ENCODE measurements at places on chromosomes 7 and 10. TPM values are rescaled to one million over a fixed set of nuclear protein-coding genes. Genes with fewer than 3 reads are reported as not detected.

Gene TBX20
- total RNA-seq = 2.8 TPM

Gene SUN3
- total RNA-seq = 0.45 TPM

DNA sequence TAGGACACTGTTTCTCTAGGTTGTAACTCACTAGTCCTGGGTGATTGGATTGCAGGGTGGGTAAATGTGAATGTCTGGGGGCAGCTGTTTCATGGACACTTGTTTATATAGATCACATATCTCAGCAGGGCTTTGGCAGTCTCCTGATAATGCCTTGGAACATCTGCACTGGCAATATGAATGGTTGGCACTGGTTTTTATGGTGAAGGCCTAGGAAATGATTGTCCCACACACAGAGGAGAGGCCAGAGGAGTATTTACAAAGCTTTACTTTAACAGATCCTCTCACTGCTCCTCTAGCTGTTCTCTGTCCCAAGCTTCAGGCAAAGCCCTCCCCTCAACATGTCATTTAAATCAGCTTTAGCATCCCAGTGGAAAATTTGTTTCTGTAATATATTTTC, 171.3 kb upstream of the STEAP4 start:
- DNase-seq = no peak

Gene PDE1C
- 0.83 TPM for total RNA-seq

GRCh38 chr10:28620251-28620650, 57.1 kb upstream of the BAMBI start:
- DNase-seq = no peak

Gene LYZL1
- not detected for total RNA-seq

DNA sequence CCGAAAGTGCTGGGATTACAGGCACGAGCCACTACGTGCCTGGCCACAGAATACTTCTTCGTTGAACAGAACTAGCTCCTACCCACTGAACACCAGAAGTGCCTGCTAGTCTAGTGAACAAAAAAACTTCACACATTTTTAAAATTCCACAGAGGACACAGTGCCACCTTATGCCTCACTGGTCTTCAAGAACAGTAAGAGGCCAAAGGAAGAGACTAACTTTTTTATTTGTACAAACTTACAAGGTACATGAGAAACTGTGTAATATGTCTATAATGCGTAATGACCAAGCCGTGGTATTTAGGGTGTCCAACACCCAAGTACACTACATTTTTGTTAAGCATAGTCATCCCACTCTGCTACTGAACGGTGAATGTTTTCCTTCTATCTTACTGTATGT, 144.4 kb upstream of the PTER start:
- no peak for DNase-seq

DNA sequence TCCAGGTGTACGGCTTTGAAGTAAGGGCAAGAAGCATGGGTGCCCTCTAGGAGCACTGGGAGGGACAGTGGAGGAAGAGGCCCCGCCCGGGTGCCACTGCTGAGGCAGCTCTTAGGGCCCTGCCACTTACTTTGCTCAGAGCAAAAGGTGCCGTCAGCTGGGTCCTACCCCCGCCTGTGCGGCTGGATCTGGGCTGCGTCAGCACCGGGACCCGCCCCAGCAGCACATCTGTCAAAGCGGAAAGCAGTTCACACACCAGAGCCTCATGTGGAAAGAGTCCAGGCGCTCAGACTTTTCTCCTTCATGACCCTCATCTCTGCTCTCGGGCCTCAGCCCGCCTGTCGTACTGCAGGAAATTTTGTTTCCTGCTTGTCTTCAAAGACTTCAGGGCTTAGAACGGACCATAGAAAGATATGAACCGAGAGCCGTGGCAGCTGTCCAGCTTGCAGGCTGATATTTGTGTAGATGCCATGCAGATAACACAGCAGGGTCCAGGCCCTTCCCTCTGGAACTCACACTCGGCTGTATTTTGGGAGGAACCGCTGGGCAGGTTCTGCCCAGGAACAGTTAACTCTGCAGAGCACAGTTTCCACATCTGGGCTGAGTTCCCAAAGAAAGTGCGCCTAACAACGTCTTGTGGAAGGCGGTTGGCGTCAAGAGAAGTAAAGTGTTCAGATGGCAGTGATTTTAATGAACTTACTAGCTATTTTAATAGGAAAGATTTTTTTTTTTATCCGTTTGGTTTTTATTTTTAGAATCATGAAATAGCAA, 44.3 kb upstream of the PRKAR1B start:
- DNase-seq = no peak

DNA sequence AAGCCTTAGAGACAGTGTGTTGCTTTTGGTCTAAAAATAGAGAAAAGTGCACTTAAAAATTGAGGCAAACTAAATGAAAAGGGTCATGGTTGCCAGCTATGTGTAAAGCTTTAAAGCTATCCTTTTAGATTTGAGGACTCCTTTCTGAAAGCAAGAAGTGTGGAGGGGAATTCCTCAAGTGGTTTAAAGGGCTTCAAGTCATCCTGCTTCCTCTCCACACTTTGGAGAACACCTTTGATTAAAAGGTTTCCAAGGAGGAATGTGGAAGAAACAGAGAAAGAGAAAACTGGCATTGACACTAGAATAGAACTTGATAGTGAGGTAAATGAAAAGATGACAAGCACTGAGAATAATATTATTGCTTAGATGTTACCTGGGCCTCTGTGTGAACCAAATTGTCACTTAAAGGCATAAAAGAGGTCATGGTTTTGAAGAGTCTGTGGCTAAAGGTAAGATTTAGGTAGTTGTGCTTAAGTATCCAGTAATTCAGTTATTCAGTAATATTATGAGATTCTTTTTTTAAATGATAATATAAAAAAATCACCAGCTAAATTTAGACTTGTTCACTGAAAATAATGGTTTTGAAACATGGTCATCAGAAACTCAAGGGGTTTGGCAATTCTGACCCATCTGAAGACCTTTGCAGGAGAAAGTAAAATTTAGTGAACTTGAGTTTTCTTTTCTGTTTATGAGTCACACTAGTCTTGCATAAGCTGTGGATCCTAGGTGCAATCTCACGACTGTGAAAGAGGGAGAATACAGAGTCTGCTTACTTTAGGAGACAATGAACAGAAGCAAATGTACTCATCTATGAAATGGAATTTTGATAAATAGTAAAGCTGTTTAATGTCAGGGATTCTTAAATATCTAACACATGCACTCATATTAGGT, 466.0 kb downstream of the KIF20B start:
- no peak for DNase-seq

Gene VENTX
- not detected for total RNA-seq

- no peak for DNase-seq
Measured at GRCh38 chr7:1564603-1565022, 5.2 kb downstream of the PSMG3 start.

DNA sequence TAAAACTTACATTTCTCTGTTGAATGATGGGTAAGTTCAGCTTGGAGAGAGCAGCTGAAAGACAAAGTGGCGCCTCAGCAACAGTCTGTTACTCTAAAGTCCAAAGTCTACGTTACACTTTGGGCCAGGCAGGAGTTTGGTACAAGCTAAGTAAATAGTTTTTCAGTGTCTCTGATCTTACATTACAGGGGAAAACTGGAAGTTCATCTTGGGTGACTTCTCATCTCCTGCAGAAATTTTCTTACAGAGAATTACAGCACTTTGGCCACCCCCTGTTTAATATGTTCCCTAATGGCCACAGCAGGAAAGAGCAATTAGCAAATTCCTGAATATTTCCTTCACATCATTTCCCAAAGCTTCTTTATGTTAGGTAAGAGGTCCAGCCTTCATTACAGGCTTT, 67.1 kb downstream of the ABCC2 start:
- DNase-seq = no peak

Gene FIS1
- 310 TPM for total RNA-seq

Gene CTAGE8
- total RNA-seq = not detected

DNA sequence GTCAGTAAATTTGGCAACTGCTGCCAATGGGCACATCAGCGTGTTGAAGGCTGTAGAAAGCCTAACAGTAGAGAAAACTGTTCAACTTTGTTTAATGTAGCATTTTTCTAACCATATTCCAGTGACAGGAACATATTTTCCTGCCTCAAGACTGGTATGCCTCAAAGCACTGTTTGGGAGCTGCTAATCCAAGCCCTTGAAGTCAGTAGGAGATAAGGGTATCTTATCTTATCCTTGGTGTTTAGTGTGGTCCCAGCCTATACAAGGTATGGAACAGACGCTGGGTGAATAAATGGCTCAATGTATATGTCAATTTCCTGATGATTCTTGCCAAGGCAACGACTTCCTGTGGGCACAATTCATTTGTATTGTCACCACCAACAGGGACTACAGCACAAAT, 97.5 kb upstream of the CREB5 start:
- DNase-seq = no peak

- no peak for DNase-seq
Measured at GRCh38 chr7:157991351-157991750, 596.3 kb downstream of the PTPRN2 start.

Gene TCTN3
- 74.6 TPM for total RNA-seq

Gene HTR5A
- total RNA-seq = 0.11 TPM

Data from SK-MEL-5 (cell line).